ENCODE measurements at places on chromosomes 12 and 14. TPM values are rescaled to one million over a fixed set of nuclear protein-coding genes. Genes with fewer than 3 reads are reported as not detected.

Gene DAD1
- 376 TPM for total RNA-seq

Gene TTC7B
- total RNA-seq: 12.3 TPM

Gene DAO
- total RNA-seq: not detected

Gene HOTAIR
- total RNA-seq: not detected

Gene NTF3
- 5.4 TPM for total RNA-seq

Gene KLRD1
- total RNA-seq: 0.28 TPM

Gene RIPK3
- total RNA-seq: 0.56 TPM

Gene PDE3A
- 23.1 TPM for total RNA-seq

Gene SLC25A21
- under 0.01 TPM for total RNA-seq

Gene RDH12
- not detected for total RNA-seq

Gene ISCU
- total RNA-seq: 109 TPM

Gene E2F7
- total RNA-seq: 28.6 TPM

Gene DBX2
- not detected for total RNA-seq

Gene EP400
- total RNA-seq: 6.8 TPM

Gene RD3L
- total RNA-seq: not detected
